GM03348 (cell line): ENCODE measurements at places on chromosomes 7 and 10.
A peak's percentile ranks its signal among the peaks of the same experiment; 100 is the strongest.

GRCh38 chr7:141754939-141755338 lies 9.0 kb upstream of the TAS2R3 start:
- DNase-seq, result peak; percentile 15

DNA sequence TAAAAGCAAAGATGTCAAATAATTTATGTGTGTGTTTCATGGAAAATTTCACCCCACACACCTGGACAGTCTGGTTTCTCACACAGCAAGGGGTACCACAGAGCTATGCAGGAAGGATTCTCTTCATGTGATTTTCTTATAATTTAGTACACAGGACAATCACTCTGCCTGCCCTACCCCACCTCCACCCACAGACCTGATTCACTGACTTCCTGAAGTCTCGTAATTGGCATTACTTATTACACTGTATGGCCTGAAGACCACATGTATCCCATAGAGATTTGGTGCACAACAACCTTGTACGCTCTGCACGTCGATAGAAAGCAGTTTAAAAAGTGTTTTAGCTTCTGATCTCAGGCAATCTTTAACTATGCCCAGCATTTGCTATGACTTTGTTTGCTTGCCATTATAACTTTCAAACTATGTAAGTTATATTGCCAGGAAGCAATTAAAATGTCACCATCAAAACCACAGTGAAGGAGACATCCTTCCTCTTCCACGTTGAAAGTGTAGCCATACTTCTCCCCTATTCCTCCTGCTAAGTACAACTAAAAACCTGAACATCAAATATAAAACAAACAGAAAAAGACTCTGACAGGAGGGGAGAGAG lies 279.4 kb upstream of the IMMP2L start:
- DNase-seq, result peak; percentile 16

DNA sequence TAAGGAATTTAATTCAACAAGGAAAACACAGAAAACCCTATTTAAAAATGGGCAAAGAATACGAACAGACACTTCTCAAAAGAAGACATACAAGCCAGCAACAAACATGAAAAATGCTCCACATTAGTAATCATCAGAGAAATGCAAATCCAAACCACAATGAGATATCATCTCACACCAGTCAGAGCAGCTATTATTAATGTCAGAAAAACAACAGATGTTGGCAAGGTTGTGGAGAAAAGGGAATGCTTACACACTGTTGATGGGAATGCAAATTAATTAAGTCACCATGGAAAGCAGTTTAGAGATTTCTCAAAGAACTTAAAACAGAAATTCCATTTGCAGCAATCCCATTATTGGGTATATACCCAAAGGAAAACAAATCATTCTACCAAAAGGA lies 55.2 kb downstream of the GCC1 start:
- DNase-seq, result no peak

DNA sequence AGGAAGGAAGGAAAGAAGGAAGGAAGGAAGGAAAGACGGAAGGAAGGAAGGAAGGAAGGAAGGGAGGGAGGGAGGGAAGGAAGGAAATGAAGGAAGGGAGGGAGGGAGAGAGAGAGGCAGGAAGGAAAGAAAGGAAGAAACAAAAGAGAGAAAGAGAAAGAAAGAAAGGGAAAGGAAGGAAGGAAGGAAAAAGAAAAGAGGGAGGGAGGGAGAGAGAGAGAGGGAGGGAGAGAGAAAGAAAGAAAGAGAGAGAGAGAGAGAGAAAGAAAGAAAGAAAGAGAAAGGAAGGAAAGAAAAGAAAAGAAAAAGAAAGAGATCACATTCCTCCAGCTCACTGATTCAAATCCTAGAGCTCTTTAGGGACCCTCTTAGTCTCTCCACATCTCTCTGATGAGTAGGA lies 24.7 kb downstream of the ELN start:
- DNase-seq, result no peak

DNA sequence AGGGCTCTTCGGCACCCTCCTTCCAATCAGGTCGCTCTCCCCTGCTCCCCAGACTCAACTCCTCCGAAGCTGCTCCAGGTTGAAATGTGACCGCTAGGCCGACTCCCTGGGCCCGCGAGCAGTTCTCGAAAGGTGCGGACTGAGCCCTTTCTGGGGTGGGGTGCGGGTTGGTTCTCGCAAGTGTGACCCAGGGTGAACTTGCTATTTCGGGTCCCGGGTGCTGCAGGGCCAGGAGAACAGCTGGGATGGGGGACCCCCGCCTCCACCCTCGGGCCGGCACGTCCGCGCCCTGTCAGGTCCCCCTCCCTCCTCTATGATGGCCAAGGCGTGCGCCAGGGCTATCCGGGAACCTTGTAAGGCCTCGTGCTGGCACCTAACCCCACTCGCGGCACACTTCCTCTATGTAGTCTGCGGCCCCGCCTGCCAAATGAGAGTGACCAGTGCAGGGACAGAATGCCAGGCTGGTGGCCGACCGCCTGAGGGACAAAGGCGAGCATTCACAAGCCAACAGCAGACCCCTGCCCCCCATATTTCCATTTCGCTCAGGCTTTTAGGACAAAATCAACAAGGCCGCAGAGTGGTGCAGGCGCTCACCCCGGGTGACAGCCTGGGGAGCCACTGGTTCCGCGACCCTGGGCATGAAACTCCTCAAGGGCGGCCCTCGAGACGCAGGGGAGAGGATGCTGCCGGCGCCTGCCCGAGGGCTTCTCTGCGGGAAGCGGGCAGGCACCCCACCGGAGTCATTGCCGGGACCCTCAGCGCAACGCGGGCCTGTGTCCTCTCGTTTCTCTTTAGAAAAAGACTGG lies 13.7 kb upstream of the HOXA13 start:
- no peak for DNase-seq

DNA sequence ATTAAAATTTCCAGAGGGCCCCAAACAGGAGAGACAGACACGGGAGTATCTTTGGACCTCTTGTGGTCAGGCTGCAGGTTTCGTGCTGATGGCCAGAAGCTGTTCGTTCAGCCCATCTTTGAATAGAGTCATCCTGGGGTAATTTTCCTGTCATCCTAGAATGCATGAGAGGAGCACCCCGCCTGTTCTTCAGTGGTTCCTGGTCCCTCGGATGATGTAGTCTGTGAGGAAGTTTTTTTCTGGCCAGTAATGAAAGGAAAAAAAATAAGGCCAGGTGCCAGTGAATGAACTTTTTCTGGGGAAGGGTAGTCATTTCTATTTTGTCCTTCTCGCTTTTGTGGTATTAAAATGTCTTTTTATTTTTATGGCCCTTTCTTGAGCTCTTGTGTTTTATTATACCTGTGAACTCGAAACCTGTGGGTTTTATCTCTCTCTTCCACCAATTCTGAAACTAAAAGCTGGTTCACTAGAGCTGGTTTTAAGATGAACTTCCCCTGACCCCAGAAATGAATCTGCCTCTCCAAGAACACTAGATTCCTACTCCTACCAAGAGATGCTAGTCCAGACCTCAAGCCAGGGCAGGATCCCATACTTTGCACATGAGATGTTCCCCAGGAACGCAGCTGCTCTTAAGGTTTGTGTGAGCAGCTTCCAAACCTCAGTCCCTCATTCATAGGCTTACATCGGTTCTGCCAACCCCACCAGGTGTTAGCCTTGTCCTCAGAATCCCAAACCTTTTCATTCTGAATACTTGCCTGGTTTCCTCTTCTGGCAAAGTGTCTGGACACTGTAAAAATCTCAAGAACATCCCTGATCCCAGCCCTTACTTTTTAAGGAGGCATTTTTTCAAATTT lies 15.4 kb upstream of the MEST start:
- peak; percentile 28 for DNase-seq

DNA sequence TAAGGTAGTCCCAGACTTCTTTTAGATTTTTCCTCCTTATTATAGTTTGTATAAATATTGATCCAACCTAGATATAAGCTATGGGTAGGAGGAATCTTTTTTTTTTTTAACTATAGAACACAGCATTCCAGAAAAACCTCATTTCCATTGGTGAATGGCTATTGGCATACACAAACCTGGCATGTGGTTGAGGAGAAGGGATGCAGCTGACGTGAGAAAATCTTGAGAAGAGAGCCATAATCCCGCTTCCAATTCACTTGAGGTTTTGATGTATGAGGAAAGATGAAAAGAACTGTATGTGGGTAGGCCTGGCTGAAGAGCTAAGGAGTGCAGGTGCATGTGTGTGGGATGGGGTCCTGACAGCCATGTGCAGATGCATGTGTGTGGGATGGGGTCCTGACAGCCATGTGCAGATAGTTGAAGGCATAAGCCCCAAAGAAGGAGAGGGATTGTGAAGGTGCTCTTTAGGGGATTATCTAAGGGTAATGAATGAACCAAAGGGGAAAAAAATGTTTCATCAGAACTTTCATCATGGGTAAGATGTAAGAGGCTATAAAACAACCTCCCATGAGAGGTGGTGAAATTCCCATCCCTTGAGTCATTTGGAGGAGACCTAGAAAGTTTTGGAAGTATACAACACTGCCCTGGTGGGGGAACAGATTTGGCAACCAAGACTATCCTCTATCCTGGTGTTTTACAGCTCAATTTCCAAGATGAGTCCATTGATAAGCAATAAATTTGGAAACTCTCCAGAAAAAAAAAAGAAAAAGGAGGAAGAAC lies 3.8 kb upstream of the PKD2L1 start:
- DNase-seq, result no peak

DNA sequence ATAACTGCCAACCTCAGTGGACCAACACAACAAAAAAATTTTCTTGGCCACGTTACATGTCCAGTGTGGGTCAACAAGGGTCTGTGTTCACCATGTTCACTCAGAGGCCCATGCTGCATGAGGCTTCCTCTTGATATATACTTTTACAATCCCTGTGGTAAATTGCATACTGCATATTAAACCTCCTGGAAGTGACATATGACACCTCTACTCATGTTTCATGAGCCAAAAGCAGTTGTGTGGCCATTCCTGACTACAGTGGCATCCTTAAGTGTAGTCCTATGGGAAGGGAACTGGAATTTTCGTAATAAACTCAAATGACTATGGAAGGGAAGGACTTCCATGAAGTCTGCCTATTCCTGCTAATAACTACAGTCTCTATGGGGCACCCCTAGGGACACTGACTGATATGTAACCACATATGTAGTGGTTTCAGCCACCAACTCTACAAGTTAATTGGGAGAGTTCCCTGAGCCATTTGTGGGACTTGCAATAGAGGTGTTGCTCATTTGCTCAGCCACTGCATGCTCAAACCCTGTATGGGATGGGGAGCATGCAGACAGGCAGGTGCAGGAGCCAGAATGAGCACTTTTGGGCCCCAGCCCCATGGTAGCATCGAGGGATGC lies 9.7 kb downstream of the DYNC1I1 start:
- DNase-seq, result no peak

DNA sequence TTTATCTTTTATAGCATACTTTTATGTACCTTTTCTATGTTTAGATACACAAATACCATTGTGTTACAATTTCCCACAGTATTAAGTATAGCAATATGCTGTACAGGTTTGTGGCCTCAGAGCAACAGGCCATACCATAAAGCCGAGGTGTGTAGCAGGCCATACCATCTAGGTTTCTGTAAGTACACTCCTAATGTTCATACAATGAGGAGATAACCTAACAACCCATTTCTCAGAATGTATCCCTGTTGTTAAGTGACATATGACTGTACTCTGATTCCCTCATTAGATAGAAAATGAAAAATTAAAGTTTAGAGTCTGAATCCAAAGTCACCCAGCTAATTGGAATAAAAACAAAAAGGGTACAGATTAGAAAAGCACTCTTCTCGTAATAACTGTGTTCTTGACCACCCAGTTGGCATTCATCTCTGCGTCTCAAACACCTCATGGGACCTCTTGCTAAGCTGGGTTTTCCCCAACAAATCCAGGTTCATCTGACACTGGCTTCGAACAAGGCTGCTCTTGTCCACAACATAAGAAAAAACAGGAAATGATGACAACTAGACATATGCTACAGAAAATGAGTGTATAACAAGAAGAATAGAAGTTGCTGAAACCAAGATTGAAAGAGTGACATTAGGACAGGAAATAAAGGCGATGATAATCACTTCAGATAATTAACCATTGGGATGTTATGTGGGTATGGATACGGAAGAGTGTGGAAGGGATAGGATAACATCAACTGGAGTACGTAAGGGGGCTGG lies 1.4 kb downstream of the NDUFB8 start:
- DNase-seq, result no peak

GRCh38 chr7:83749495-83749894 lies 100.6 kb upstream of the SEMA3E start:
- no peak for DNase-seq

GRCh38 chr10:34273340-34273739 lies 541.8 kb downstream of the PARD3 start:
- DNase-seq, result no peak

DNA sequence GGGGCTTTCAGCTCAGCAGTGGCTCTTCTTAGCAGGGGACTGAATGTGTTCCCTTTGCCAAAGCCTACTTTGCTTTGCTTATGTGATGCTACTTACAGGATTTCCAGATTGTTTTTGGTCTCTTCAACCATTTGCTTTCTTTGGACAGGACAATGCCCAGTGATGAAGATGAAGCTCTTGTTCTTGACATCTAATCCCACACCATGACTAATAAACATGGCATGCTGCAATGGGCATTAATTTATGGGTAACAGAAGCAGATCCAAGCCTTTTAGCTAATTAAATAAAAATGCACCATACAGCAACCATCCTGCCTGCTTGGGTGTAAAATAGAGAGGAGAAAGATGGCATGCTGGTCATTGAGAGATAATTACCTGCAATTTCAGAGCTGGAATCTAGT lies 175.5 kb upstream of the ITGB1 start:
- no peak for DNase-seq

DNA sequence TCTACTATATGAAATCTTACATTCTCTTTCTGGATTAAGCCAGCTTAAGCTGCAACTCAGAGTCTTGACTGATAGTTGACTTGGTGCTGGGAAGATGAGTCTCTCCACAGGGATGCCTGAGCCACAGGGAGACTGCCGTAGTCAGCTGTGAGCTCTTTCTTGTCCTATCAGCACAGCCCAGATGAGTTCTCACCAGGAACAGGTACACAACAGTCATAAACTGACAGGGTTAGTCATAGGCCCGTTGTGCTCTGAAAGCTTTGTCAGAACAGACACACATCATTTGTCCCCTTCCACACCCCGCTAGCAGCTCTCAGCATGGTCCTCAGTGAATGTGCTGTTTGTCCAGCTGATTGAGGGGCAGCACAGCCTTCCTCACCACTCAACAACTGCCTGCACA lies 221.6 kb downstream of the RPS24 start:
- DNase-seq, result no peak

GRCh38 chr7:54837168-54837567 lies 78.2 kb upstream of the SEC61G start:
- DNase-seq, result peak; percentile 35

GRCh38 chr7:137165241-137165640 lies 178.3 kb downstream of the PTN start:
- DNase-seq, result no peak

DNA sequence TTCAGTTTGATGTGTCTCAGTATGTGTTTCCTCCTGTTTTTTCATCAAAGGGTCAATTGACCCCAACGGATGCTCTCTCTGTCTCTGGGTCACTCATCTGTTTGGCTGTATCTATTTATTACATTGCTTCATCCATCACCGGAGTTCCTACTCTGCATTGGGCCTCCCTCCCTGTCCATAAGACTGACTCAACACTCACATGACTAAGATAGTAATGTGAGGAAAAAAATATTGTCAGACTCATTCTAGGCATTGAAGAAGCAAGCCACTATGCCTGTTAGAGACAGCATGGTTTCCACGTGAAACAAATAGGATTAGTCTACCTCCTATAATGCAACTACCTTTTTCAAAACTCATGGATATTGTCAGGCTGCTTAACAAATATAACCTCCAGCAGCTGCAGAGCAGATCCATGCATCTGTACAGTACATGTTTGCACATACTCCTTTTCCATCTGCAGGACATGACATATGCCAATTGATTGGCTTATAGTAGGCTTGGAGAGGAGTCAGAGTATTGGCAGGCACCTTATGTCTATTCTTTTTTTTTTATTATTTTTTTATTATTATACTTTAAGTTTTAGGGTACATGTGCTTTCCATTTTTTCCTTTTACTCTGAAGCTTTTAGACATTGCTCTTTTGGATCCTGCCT lies 275.2 kb downstream of the LRRTM3 start:
- no peak for DNase-seq
